ENCODE measurements at places on chromosomes 5 and 9.
A peak's percentile ranks its signal among the peaks of the same experiment; 100 is the strongest.

DNA sequence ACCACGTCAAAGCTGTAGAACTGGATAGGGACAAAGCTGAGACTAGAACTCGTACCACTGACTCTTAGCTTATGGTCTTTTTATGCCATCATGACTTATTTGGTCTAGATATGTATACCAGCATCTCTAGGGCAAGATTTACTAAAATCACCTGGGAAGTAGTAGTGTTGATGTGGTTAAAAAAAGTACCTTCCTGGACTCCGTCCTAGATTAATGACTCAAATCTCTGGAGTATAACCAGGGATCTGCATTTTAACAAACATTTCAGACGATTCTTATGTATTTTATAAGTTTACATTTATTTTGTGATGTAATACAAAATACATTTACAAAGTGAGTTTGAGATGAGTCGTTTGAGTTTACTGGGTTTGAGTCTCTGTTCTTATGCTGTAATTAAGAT is 68.7 kb downstream of the ARHGAP26 start:
- no peak for DNase-seq

DNA sequence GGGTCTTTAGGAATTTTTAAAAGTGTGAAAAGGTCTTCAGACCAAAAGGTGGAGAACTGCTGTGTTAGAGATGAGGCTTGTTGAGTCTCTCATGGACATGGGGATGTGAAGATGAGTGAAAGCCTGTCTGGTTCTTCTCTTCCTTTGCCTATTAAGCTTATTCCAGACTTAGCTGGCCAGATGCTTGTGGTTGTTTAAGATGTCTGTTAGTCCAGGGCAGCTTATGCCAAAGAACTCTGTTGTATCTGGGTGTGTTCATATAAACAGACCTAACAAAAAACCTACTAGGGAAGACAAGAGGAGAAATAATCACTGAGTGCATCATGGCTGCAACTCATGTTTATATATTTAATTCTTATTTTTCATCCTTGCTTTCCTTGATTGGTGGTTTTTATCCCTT is 57.5 kb upstream of the NCS1 start:
- DNase-seq = no peak

DNA sequence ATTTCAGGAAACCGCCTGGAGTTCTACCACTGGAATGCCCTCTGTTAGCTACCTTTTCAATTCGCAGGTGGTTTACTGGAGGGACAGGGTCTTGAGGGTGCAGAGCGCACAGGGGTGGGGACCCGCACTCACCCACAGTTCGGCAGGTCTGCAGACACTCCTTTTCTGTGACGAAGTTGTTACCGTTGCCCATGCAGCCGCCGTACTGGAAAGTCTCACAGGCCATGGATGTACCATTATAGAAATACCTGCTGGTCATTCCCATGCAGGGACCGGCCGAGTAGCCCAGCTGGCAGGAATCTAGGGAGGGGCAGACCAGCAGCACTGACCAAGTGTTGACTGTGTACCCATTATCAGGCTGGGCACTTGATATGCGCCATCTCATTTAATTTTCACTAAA is 16.8 kb downstream of the AMBP start:
- DNase-seq = no peak

DNA sequence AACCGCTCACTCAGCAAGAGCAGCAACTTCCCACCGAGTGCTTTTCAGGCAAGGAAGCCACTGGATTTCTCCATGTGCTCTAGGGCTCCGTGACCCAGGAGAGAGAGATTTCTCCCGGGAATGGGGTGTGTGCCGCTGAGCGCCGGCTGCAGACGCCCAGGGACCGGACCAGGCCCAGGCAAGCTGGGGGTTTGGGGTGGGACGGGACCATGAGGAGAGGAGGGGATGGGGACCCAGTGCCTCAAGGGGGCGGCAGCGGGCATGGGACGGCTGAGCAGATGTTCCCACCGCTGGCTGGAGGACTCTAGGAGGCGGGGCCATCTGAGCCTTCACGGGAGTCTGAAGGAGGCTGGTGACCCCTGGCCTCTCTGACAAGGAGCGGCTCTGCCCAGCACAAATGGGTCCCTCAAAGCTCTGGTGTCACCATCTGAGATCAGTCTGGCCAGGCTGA is 8.5 kb downstream of the LCN9 start:
- no peak for DNase-seq

DNA sequence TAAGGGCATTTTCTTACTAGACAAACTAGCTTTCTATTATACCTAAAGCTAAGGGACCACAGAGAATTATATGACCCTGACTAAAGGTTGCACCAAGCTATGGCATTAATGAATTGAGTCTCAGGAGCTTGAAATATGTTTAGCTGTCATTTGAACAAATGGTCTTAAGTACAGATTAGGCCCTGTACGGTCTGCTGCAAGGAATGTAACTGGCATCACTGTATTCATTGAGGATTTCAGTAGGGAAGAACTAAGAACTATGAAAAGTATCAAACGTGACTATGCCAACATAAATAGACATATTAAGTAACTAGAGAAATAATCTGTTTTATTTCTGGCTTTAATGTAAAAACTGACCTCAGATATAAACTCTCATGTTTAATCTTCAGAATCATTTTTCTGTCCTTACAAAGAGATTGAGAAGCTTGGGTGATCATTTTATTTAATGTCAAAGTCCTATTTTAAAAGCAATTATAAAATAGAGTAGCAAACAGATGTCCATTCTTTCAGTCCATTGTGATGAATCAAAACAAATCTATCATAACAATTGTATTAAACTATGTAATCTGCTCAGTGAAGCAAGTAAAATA is 845.9 kb downstream of the MAT2B start:
- DNase-seq = no peak

DNA sequence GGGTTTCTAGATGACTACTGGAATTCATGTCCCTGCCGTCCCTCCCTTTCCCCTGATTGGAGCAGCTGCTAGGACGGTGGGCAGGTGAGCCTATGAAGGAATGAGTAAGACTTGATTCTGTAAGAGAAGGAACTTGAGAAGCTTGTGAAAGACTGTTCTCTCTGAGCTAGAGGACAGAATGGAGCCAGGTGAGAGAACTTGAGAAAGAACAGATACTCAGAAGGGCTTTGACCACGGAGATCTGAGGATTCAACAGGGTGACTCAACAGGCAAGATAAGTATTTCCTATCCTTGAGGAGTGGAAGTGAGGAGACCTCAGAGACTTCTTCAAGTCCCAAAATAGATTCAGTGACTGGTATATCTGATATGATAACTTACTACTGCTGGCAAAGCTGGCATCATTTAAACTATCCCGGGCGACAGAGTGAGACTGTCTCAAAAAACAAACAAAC is 41.9 kb downstream of the HSDL2 start:
- no peak for DNase-seq

GRCh38 chr5:78549043-78549442 is 99.5 kb downstream of the LHFPL2 start:
- DNase-seq = peak; percentile 17

- DNase-seq = no peak
Measured at GRCh38 chr5:19018822-19019221, 969.2 kb downstream of the CDH18 start.

- no peak for DNase-seq
Measured at GRCh38 chr9:114202396-114202795, 47.1 kb downstream of the COL27A1 start.

All from liver (tissue), 10 donors.